ENCODE measurements at places on chromosomes 7 and 10.

GRCh38 chr7:149469806-149470205 is 8.9 kb upstream of the ZNF777 start:
- DNase-seq = no peak

GRCh38 chr7:14104861-14105260 is 115.4 kb upstream of the ETV1 start:
- no peak for DNase-seq

DNA sequence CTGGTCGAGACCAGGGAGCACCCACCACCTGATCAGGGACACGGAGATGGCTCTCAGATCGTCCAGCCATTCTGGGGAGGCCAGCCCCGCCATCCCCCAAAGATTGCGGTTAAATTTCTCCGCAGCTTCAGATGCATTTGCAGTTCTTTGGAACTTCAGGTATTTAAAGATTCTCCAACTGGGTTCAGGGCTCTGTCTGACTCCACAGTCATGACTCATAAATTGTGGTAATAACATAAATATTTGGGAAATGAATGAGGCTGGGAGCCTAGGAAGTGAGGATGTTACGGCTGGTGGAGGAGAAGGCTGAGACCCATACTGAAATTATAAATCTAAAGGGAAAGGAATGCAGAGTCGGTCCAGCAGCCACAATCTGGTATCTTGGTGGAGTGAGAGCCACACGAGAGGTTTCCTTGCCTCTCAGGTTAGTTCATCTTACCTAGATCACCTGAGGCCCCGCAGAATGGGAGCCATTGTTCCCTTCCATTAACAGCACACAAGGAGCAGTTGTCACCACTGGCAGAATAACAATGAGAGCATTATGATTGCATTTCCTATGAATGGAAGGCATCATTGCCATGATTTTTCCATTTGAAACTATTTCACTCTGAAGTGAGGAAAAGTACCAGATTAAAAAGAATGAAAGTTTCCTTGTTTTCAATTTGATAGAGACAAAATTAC is 26.7 kb upstream of the DNAJB6 start:
- no peak for DNase-seq

GRCh38 chr7:128236924-128237586 is 4.0 kb upstream of the LEP start:
- DNase-seq = peak; percentile 97

- DNase-seq = no peak
Observed at GRCh38 chr7:156015237-156016020, 203.2 kb upstream of the SHH start.

GRCh38 chr10:22607261-22607660 is 107.1 kb downstream of the PIP4K2A start:
- no peak for DNase-seq
